ENCODE measurements at places on chromosomes 12 and 14.

- H3K4me1 ChIP-seq = no peaks in the 10 kb centered on the region
- no peak for DNase-seq
- no peak overlapping the region for H3K4me3 ChIP-seq
- H3K36me3 ChIP-seq = no peaks in the 10 kb centered on the region
- H3K27ac ChIP-seq = no peak overlapping the region
- no peaks in the 10 kb centered on the region for H3K27me3 ChIP-seq
These were observed 114.2 kb downstream of the DPF3 start for GRCh38 chr14:72779679-72780078.

DNA sequence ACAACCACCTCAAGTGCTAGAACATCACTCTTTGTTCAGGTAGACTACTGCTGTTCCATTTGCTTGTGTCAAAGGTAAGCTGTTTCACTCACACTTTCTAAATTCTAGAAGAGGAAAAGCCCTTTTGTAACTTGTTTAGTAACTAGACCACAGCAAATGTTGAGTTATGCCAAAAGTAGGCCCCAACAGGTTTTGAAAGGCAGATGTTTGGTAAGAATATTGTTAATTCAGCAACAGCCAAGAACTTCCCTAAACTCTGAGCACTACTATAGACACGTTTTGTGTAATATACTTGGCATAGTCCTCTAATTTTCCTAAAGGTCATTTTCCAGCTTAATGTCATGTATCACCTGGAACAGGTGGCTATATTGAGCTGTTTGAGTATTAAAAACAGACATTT lies 79.0 kb downstream of the DCAF5 start:
- DNase-seq = no peak
- H3K4me3 ChIP-seq = no peak overlapping the region
- peaks cover 23% of the 10 kb centered on the region for H3K36me3 ChIP-seq
- H3K27me3 ChIP-seq = no peaks in the 10 kb centered on the region
- no peaks in the 10 kb centered on the region for H3K4me1 ChIP-seq
- no peak overlapping the region for H3K27ac ChIP-seq

DNA sequence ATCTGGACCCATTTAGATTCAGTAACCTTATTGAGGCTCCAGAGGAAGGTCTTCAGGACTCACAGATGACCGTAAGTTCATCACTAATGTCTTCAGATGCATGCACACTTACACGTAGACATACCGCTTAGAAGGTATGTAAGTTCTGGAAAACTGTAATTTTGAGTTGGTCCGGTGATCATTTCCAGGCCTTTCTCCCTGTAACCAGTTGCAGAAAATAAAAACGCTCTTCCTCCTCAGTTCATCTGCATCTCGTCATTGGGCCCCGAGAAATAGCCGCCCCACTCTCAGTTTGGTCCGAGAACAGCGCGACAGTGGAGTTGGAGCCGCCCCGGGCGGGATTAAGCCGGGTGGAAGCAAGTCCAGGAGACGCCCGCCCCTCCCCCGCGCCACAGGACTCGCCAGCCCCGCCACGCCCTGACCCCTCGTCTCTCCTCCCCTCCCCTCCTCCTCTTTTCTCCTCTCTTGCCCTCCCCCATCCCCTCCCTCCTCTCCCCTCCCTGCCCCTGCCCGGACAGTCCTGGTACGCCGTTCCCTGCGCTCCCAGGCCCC lies 83.7 kb downstream of the TNFAIP2 start:
- DNase-seq = peak; percentile 68
- no peaks in the 10 kb centered on the region for H3K36me3 ChIP-seq
- H3K4me1 ChIP-seq = peaks cover 12% of the 10 kb centered on the region

DNA sequence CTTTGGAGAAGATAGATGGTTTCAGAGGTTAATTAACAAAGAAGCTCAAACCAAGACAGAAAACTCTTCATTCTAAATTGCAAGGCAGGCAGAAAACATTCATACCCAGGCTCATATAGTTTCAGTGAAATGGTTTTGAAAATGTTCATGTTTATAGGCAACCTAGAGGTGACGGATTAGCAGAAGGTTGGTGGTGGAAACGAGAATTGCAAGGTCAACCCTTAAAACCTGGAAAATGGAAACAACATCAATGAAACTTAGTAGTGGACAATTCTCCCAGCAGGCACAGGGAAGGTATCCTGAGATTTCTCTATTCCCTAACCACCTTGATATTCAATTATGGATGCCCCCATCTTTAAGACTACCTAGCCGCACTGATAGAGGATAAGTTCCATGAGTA lies 965 bp downstream of the CD163 start:
- H3K27ac ChIP-seq = peak overlapping the region; percentile 23
- no peak overlapping the region for H3K4me3 ChIP-seq
- no peaks in the 10 kb centered on the region for H3K36me3 ChIP-seq
- H3K27me3 ChIP-seq = no peaks in the 10 kb centered on the region
- DNase-seq = no peak
- H3K4me1 ChIP-seq = no peaks in the 10 kb centered on the region

GRCh38 chr12:56241424-56242303 lies 11.8 kb downstream of the SLC39A5 start:
- no peak for DNase-seq
- peaks cover 47% of the 10 kb centered on the region for H3K36me3 ChIP-seq
- H3K27ac ChIP-seq = no peak overlapping the region
- H3K4me1 ChIP-seq = no peaks in the 10 kb centered on the region
- no peaks in the 10 kb centered on the region for H3K27me3 ChIP-seq

DNA sequence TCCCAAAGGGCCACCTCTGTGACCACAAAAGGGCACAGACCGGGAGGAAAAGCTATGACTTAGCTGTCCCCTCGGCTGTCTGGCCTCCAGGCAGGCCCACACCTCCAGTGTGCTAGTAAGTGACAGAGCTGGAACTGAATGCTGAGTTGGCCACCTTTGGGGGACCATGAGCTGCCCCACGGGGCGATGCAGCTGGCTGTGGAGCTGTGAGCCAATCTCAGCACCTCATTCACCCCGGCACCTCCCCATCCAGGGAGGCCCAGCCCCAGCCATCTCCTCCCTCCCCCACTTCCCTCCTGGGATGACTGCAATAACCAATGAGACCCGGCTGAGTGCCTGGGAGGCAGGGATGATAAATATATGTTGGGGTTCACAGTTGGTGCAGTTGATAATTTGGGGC lies 12.2 kb upstream of the TESC start:
- H3K4me1 ChIP-seq = no peaks in the 10 kb centered on the region
- no peaks in the 10 kb centered on the region for H3K36me3 ChIP-seq
- H3K27ac ChIP-seq = no peak overlapping the region
- no peak for DNase-seq
- no peaks in the 10 kb centered on the region for H3K27me3 ChIP-seq
- no peak overlapping the region for H3K4me3 ChIP-seq
